ENCODE measurements at places on chromosomes 3 and 15.

- DNase-seq: peak; percentile 84
Observed at GRCh38 chr3:156509189-156510174, 45.4 kb downstream of the SSR3 start.

GRCh38 chr3:99429502-99429901, 208.9 kb upstream of the COL8A1 start:
- DNase-seq: no peak

- no peak for DNase-seq
Observed at GRCh38 chr3:54628888-54629441, 298.9 kb downstream of the LRTM1 start.

DNA sequence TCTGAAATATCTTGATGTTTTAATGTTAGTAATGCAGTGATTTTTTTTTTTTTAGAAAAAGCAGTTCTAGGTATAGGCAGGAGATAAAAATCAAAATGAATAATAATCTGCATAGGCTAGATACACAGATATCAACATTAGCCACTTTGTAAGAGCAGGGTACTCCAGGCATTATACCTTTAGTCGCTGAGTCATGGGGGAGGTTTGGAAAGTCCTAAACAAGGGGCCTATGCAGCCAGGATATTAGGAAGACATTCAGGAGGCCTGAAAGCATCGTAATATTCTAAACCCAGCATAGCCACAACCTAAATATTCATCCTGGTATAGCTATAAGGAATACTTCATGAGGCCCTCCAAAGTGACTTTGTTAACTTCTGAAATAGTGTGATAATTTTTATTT, 258.1 kb upstream of the NECTIN3 start:
- DNase-seq: no peak

DNA sequence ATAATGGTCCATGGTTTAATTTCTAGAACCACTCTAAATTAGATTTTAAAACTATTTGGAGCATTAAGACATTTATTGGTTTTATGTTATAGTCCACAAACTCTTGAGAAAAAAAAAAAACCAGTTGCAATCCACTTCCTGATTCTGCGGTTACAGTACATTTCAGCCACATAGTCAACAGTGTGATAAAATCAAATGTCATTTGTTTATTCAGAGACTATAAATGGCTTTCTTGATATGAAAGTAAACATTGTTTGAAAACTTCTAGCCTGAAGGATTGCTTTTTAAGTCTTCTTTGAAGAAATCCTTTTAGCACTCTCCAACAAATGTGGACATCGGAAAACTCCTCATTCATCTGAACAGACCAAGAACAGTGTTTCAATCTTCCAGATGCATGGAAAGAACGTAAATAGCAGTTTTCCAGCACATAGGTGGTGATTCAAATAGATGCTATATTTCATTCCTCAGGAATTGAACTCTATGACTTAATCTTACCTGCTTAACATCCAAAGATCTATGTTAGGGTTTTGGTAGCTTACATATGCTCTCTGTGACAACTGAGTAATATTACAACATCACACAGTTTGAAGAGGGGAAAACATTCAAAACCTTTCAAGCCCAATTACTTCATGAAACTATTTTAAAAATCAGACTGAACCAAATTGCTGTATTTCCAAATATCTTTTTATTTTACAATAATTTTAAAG, 87.8 kb upstream of the UBE2E2 start:
- no peak for DNase-seq

Data from fibroblast of pulmonary artery (primary cell).